GM12865 (cell line): ENCODE measurements at places on chromosomes 7 and 10.

DNA sequence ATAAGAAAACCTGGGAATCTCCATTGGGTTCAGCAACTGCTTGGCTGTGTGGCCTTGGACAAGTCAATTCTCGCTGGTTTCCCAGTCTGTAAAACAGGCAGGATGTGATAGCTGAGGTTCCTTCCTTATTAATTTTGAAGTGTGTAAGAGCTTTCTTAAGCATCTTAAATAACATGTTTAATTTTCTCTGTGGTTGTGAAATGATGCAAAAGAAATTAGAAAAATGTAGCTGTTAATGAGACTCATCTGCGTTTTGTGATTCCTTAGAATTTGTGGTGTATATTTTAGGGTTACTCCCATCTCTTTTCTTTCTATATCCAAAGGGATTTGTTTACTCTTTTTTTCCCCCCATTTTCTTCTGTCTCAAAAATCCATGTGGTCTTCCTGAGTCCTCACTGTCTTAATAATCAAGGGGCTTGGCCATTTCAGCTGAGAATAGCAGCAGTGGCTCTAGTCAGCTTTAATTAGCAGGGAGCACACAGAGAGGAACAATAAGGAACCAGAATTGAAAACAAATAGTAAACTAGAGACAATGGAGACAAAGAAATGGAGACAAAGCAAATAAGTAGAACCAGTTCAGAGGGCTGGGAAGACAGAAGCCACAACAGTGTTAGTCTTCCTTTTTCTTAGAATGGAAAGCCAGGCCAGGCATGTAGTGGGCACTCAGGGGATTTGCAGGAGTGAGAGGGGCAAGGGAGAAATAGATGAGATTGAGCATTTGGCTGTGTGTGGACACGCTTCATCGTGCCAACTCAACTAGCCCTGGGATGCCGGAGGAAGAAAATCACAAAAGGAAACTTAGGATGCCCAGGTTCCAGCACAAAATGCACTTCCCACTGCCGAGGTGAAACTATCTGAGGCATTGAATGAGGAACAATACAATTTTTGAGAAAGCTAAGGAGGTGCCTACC lies 93.9 kb downstream of the CHN2 start:
- no peak for DNase-seq

DNA sequence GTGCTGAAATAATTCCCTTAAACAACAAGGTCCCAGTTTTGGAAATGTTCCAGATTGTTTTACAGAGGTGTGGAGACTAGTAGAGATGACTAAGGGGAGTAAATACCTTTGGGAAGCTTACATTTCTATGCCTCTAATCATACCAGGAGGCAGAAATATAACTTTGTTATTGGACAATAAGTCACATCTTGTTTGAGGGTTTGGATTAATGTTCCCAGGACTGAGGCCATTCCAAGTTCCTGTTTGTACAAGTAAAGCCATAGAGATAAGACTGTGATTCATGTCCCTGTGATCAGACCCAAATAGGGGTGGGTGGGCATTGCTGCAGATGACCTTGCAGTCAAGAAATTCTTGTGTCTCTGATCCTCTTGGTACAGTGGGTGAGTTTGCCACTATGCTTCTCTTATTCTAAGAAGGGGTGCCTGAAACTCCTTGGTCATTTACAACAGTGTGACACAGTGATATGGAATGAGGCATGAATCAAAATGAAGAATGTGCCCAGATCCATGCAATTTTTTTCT lies 508.3 kb downstream of the SORCS3 start:
- DNase-seq: no peak

- DNase-seq: no peak
Observed at GRCh38 chr7:22667562-22668239, 59.3 kb upstream of the IL6 start.

GRCh38 chr10:43264344-43264964 lies 2.4 kb downstream of the RASGEF1A start:
- DNase-seq: no peak

DNA sequence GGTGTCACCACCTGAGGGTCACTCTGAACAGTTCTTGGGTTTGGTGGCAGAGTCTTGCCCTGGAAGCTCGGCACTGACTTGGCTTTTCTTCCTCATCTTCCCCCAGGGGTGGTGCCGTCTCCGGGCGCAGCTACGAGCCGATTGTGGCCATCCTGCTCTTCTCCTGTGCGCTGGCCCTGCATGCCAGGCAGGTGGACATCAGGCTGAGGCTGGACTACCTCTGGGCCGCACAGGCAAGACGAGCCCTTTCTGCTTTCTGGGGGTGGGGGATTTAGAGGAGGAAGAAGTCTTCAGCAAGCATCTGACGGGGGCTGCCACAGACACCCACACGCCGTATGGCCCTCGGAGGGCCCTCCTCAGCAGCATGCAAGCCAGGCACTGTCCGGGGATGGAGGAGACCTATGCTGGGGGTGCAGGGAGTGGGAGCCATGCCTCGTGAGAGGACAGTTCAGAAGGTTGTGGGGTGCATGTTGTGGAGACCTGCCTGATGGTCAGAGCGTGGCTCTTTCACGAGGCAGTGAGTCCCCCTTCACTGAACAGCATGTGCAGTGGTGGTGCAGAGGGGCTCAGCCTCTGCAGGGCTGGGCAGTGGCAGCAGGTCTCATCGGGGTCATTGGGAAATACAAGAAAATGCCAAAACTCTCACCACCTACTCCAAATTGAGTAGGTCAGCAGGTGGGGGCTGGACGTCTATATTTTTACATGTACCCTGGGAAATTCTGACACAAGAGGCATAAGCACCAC lies 112.4 kb downstream of the ADCY1 start:
- no peak for DNase-seq

DNA sequence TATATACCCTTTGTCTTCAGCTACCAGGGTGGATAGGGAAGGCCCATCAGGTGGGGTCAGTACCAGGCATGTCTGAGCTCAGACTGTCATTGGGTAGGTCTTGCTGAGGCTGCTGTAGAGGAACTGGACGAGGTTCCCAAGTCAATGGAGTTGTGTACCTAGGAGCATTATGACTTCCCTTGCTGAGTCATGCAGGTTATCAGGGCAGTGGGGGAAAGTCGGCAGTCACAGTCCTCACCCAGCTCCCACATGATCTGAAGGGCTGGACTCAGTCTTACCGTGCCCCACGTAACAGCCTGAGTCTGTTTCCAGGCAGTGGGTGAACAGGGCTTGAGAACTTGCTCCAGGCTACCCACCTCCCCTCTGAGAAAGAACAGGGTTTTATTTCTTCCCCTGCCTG lies 260.8 kb upstream of the COBL start:
- no peak for DNase-seq

DNA sequence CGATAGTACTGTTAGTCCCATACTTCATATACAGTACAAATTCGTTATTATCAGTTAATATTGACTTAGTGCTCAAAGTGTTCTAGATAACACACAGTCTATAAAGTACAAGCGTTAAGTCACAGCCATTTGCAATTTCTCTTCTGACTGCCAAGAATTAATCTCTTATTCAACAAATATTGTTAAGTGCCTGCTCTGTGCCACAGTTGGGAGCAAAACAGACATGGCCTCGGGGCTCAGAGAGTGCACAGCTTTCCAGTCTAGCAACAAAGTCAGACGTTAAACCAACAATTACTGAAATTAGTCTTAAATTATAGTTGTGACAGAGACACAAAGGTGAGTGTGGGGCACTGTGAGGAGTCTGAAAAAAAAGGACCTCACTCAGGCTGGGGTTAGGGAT lies 113.0 kb upstream of the DPP6 start:
- no peak for DNase-seq

DNA sequence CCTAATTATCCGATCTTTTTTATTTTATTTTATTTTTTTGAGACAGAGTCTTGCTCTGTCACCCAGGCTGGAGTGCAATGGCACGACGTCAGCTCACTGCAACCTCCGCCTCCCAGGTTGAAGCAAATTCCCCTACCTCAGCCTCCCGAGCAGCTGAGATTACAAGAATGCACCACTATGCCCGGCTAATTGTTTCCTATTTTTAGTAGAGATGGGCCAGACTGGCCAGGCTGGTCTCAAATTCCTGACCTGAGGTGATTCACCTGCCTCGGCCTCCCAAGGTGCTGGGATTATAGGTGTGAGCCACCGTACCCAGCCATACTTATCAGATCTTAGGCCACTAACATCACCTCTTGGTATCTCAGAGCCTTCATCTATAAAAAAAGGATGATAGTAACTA lies 4.9 kb downstream of the SLC25A13 start:
- DNase-seq: no peak
